ENCODE measurements at places on chromosomes 6 and 20.

- DNase-seq: no peak
Measured at GRCh38 chr20:34570859-34571306, 12.4 kb downstream of the MAP1LC3A start.

GRCh38 chr6:154230393-154230792 is 126.2 kb downstream of the IPCEF1 start:
- no peak for DNase-seq

DNA sequence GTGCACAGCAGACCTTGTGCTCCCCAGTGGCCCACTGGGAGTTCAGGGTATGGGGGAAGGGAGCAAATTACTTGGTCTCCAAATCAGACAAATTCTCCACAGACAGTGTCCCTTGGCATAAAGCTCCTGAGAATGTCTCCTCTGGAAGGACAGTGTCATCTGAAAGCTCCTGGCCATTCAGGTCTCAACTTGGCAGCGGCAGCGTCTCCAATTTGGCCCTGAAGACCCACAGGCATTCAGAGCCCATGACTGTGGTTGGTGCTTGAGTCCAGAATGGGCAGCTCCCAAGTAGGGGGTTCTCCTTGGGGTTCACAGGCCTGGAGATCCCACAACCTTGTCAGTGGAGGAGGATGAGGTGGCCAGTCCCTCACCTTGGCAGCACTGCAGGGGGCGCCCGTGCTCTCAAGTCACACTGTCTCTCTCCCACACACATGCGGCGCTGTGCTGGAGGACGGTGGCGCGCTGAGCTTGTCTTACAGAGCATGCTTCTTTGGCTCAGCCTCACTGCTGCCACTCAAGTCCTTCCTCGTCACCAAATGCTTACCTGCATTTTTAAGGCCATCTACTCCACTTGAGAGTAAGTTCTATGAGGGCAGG is 20.7 kb downstream of the DYNLRB1 start:
- no peak for DNase-seq

DNA sequence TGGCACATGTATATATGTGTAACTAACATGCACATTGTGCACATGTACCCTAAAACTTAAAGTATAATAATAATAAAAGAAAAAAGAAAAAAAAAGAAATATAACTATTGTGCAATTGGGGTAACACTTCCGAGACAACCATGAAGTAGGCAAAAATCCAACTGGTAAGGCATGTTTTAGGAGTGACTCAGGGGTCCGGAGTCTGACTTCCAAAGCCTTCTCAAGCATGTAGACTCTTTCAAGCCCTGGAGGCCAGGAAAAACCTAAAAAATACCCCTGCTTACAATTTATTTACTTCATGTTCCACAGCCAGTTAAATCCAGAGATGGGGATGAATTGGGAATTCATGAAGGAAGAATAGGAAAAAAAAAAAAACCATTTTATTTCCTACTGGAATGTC is 161.3 kb upstream of the PHACTR1 start:
- DNase-seq: no peak

Measured in breast epithelium (tissue), 4 donors.